ENCODE measurements at places on chromosomes 5 and 9. TPM values are rescaled to one million over a fixed set of nuclear protein-coding genes. Genes with fewer than 3 reads are reported as not detected.

PIGO gene
- total RNA-seq = 12.6 TPM

PCDHGB2 gene
- 17.1 TPM for total RNA-seq

GRM6 gene
- total RNA-seq = 0.27 TPM

GMCL2 gene
- not detected for total RNA-seq

PTGES gene
- 1.5 TPM for total RNA-seq

WDR38 gene
- 0.27 TPM for total RNA-seq

SLC45A2 gene
- total RNA-seq = 1.2 TPM

RNF180 gene
- 55.3 TPM for total RNA-seq

PLPPR1 gene
- total RNA-seq = 65.3 TPM

PKD2L2 gene
- not detected for total RNA-seq

FAM151B gene
- 14.7 TPM for total RNA-seq

SHC3 gene
- 28.3 TPM for total RNA-seq

THBS4 gene
- total RNA-seq = 4.9 TPM

SLC25A2 gene
- total RNA-seq = 0.36 TPM

ITGA2 gene
- total RNA-seq = 1.1 TPM

C7 gene
- 25.1 TPM for total RNA-seq

PCDHB7 gene
- 6.8 TPM for total RNA-seq

PDE4D gene
- total RNA-seq = 109 TPM

C9 gene
- total RNA-seq = not detected

FANCC gene
- total RNA-seq = 27.0 TPM

SLC4A9 gene
- 0.45 TPM for total RNA-seq

CTSV gene
- 1.3 TPM for total RNA-seq

DMRT3 gene
- total RNA-seq = not detected

EGR1 gene
- total RNA-seq = 1.9 TPM

MEGF10 gene
- 72.2 TPM for total RNA-seq

GGTA1 gene
- 1.5 TPM for total RNA-seq

FOXD4 gene
- total RNA-seq = 1.00 TPM

RASEF gene
- total RNA-seq = 0.73 TPM

REEP2 gene
- 40.3 TPM for total RNA-seq

CNTNAP3B gene
- 53.5 TPM for total RNA-seq

BRINP1 gene
- 35.4 TPM for total RNA-seq

CDX1 gene
- total RNA-seq = not detected

PPP3R2 gene
- 0.45 TPM for total RNA-seq

FGD3 gene
- 1.5 TPM for total RNA-seq

PDZD2 gene
- 28.5 TPM for total RNA-seq

EIF4E1B gene
- 0.27 TPM for total RNA-seq

PROB1 gene
- total RNA-seq = 1.1 TPM

WNK2 gene
- total RNA-seq = 47.4 TPM

SNCB gene
- total RNA-seq = 25.6 TPM

IL4 gene
- total RNA-seq = not detected

ORM2 gene
- not detected for total RNA-seq

FOXD4L3 gene
- total RNA-seq = not detected

NUTM2G gene
- total RNA-seq = not detected

TSSK1B gene
- total RNA-seq = 0.73 TPM

DAB2IP gene
- total RNA-seq = 17.1 TPM

TTC39B gene
- total RNA-seq = 12.3 TPM

PCDHB14 gene
- total RNA-seq = 16.3 TPM

LCN1 gene
- total RNA-seq = not detected

TRIM7 gene
- total RNA-seq = 3.0 TPM

PCDHGB5 gene
- 30.8 TPM for total RNA-seq

Measured in cerebellum (tissue), 4 donors.